ENCODE measurements at places on chromosomes 6 and 20.
A peak's percentile ranks its signal among the peaks of the same experiment; 100 is the strongest.

DNA sequence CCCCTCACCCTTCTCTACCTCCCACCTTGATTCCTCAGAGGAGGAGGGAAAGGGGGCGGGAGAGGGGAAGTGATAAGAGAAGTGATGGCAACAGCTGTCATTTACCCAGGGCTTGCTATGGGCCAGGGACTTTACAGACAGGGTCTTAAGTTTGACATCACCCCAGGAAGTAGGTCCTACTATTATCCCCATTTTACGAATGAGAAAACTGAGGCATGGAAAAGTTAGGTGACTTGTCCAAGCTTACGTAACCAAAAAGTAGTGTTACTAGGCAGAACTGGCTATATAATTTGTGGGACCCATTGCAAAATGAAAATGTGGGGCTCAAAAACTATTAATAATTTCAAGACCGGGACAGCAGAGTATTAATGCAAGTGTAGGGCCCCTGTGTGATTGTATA lies 10.5 kb upstream of the FANCE start:
- no peak for DNase-seq

GRCh38 chr20:16434062-16434664 lies 139.1 kb downstream of the KIF16B start:
- DNase-seq: peak; percentile 30

DNA sequence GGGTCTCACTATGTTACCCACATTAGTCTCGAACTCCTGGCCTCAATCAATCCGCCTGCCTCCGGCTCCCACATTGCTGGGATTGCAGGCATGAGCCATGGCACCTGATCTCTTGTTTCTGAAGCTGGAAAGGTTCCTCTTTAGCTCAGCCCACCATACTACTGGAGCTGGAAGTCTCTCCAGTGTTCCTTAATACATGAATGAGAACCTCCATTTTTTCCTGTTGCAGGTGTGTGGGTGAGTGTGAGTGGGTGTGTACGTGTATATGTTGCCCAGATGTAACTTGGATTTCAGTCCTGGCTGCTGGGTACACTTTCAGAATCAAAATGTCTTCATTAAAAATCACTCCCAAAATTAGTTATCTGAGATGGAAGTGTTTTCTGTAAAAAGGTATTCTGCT lies 11.1 kb downstream of the PNPLA1 start:
- DNase-seq: no peak

DNA sequence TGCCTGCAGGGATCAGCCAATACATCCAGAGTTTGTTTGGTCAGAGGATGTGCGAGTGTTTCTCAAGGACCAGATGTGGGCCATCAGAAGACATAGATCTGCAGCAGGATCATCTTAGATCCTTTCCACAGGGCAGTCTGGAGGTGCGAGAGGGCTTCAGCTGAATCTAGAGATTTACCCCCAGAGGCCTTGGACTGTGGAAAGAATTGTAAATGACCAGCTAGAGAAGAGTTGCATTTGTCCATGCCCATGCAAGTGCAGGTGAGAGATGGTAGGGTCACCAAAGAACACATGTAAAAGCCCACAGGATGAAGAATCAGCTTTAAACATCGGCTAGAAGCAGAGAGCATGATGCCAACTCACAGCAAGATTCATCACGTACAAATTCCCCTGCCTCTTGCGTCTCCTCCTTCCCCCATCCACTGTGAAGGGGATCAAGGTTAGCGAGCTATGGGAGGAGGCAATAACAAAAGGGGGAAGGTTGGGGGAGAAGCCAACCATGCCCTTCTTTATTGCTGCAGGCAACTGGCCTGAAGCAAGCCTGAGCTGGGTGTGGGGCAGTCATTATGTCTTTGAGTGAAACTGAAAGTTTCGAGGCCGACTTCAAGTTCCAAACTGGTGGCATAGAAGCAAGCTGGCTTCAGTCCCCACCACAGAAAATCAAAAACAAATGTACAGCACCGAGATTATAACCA lies 83.5 kb downstream of the SCML4 start:
- DNase-seq: no peak

DNA sequence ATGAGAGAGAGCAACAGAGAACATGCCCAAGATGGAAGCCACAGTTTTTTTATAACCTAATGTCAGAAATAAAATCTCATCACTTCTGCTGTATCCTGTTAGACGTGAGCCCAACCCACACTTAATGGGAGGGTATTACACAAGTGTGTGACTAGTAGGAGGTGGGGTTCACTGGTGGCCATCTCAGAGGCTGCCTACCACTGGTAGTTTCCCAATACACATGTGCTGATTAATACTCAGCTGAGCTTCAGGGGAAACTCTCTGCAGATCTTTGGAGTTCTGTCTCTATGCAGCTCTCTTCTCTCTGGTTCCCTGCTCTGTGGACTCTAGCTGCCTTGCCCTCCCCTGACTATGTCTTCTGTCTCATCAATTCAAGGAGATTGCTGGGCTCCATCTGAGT lies 35.7 kb downstream of the CNBD2 start:
- no peak for DNase-seq

DNA sequence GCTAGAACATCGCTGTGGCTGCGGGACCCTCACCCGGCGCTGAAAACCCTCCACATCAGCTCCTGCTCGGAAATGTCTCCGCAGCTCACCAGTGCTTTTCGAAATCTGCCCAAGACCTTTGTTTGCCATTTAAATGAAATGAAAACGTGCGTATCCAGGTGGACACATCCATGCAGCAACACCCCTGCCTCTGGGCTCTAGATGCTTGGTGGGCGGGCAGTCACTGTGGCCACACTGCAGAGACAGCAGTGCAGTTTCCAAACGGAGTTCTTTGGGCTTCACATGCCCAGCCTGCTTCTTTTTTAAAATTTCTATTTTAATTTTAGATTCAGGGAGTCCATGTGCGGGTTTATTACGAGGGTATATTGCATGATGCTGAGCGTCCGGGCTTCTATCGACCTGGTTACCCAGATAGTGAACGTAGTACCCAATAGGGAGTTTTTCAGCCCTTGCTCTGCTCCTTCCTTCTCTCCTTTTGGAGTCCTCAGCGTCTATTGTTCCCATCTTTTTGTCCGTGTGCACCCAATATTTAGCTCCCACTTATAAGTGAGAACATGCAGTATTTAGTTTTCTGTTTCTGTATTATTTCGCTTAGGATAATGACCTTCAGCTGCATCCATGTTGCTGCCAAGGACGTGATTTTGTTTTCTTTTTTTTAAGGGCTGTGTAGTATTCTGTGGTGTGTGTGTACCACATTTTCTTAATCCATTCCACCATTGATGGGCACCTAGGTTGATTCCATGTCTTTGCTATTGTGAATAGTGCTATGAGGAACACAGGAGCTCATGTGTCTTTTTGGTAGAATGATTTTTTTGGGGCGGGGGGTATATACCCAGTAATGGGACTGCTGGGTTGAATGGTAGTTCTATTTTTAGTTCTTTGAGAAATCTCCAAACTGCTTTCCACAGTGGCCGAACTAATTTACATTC lies 4.8 kb upstream of the TUBB2B start:
- no peak for DNase-seq

DNA sequence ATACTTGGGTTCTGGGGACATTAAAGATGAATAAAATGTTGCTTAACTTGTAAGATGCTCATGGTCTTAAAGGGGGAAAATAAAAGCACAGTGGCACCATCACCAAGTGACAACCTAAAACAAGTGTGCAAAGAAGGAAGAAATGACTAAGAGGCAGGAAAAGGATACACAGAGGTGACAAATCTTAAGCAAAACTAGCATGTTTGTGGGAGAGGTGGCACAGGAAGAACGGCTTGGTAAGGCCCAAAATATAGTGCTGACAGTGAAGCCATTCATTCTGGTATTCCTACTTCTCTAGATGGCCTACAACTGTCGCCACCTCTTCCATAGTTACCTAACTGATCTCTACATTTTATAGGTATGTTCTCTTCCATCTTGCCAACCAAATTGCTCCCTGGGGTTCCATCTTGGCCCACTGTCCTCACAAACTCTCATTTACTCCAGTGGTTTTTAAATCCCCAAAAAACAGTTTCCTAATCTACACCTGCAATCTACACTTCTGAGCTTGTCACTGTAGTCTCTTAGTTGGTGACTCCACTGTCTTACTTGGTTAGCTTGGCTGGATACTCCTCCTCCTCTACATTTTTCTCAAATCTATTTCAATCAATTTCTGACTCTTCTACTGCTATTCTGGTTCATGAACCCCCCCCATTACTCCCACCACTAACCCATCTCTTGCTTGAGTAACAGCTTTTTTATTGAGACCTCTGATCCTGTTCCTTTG lies 33.5 kb downstream of the FAM8A1 start:
- DNase-seq: no peak

DNA sequence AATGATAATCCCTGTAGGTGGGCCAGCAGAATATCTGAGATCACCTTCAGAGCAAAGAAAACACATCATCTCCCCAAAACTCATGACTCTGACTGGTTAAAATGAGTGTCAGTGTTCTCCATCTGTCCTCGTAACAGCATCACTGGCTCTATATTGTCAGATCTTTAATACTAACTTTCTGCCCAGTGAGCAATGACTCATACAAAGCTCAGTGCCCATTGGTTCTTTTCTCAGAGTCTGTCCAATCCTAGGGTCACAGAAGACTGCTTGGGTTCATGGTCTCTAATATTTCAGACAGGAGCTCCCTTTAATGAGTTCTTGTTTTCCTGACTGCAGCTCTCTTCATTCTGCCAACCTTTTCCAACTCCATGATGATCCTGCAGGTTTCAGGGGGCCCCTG lies 36.4 kb downstream of the HLA-DPB1 start:
- DNase-seq: peak; percentile 14

DNA sequence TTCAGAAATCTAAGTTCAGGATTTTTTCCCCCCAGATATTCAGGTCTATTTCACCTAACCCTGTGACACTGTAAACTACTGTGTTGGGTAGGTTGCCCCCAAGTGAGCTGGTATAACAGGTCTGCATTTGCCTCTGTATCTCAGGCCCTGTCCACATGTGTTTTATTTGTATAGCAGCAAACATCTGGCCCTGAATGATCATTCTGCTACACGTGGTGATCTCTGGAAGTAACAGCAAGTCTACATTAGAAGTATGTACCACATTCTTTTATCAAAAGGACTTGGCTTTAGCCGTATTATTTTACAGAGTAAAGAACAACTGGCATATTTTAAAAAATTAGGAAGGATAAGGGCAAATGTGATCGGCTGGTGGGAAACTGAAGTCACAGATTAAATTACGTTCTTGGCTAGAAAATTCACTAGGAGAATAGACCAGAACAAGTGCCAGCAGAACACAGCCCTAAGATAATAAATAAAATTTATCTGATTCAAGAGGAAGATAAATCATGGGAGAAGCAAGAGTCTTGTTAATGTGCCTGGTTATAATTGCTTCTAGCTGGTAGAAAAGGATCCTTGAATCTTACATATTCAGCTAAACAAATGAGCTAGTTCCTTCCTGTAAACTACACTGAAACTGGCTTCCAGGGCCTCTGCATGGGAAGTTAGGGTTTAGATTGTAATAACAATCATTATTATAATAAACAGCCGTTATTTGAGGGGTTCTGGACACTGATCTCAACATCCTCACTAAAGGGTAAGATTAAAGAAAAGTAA lies 192.1 kb downstream of the SAMD5 start:
- DNase-seq: no peak

DNA sequence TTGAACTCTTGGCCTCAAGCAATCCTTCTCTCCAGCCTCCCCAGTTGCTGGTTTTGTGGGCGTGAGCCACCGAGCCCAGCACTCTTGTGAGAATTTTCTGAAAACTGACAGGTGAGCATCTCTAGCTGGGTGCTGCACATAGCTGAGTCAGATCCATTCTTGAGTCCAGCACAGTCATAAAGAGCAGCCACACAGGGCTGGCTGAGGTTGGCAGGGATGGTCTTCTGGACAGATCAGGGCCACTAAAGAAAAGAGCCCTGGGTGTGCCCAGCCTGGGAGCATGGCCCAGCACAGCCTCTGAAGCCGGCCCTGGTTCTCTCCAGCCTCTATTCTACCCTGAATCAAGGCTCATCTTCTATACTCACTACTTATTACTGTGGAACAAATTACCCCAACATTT lies 11.5 kb downstream of the DLGAP4 start:
- no peak for DNase-seq

GRCh38 chr6:13427801-13428582 lies 59.4 kb downstream of the GFOD1 start:
- no peak for DNase-seq

- DNase-seq: no peak
These were observed 16.6 kb upstream of the PAQR8 start for GRCh38 chr6:52345311-52345710.

- DNase-seq: no peak
These were observed 62.4 kb downstream of the AGPAT4 start for GRCh38 chr6:161211380-161212035.

DNA sequence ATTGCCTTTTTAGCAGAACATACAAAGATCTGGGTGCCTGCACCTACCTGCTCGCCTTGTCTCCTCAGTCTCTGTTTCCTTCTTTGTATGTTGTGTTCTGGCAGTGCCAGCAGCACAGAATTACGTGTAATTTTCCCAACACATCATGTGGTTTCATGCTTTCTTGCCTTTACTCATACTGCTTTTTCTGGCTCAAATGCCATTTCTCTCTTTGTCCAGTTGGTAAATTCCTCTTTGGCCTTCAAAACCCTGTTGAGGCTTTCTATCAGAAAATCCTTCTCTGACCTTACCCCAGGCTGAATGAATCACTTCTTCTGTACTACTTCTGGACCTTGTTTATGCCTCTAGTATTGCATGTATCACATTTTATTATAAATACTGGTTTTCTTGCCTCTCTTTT lies 31.8 kb downstream of the L3MBTL3 start:
- no peak for DNase-seq

DNA sequence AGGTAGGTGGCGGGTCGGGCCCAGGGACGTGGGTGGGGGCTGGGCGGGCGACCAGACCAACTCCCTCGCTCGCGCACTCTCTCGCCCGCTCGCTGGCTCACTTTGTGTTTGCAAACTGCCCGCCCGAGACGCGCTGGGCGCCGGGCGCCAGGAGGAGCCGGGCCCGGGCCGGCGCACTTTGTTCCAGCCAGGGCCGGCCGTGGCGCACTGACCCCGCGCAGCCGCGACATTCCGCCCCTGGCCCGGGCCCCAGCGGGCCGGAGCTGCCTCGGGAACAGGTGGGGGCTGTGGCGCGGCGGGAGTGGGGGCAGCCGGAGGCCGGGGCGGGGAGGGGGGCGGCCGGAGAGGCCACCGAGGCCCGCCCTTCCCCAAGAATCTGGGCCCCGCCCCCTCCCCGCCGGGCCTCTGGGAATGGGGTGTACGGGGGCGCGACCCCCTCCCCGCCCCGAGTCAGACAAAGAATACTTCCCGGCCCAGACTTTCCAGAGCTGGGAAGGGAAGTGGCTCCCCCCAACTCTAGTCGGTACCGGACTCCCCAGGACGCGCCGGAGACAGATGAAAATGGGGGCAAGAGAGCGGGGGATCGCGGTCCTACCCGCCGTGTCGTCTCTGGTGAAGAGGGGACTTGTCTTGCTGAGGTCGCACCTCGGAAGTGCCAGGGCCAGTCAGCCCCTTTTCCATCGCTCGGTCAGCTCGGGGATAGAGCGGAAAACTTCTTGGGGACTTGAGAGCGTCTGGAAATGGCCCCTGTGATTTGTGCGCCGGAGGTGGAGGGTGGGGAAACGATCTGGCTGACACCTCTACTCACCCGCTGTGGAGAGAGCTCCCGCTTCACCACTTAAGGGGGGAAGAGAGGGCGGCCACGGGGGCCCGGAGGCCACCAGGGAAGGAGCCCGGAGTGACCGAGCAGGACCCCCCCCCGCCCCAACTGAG lies 951 bp downstream of the FOXP4 start:
- DNase-seq: no peak

- no peak for DNase-seq
These were observed 20.7 kb upstream of the ADGB start for GRCh38 chr6:146578054-146578453.

- DNase-seq: no peak
These were observed 241.4 kb downstream of the ESR1 start for GRCh38 chr6:152048921-152049320.
